Fibroblast of skin of right quadriceps (primary cell): ENCODE measurements at places on chromosomes 1 and 21.

DNA sequence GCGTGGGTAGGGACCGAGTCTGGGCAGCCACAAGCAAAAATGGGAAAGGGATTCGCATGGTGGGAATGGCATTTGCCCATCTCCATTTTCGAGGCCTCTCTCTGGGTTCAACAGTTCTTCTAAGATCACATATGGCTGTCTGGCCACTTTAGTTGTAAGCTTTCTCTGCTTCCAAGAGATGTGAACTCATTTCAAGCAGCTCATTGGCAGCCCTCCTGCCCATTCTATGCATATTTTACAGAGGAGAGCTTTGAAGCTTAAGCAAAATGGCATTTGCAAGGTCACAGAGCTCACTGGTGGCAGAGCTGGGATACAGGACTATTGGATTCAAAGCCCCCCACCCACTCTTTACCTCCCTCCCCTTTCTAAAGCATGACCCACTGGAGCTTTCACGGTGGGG is 93.7 kb downstream of the HHIPL2 start:
- DNase-seq, result peak; percentile 40

- peak; percentile 77 for DNase-seq
Observed at GRCh38 chr1:68202239-68202832, 30.0 kb downstream of the WLS start.

GRCh38 chr1:214753236-214753852 is 150.3 kb downstream of the CENPF start:
- no peak for DNase-seq

- DNase-seq, result no peak
Observed at GRCh38 chr1:42780176-42780575, 4.6 kb upstream of the TMEM269 start.

DNA sequence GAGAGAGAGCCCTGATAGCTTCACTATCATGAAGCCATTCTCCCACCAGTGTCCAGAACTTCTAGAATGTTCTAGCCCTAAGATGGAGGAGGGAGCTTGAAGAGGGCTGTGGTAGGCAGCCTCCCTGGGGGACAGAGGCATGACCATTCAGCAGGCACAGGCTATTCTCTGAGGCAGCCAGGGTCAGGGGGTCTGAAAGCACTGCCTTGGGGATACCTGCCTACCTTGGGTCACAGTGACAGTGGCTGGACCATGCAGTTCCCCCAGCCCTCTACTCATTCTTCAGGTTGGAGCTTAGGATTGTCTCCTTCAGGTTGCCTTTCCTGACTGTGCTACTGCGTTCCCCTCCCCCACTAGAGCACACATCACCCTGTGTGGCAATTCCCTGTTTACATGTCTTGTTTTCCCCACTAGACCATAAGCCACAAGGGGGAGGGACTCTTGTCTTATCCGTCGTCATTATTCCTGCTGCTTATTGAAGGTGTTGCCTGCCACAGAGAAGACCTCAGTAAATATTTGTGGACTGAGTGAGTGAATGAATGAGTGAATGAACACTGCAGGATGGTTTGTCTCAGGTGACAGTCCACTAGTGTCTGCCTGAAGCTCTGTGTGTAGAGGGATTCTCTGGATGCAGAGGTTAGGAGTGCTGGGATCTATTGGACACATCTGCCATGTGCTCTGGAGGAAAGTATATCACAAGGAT is 5.2 kb downstream of the ZDHHC18 start:
- DNase-seq, result no peak

DNA sequence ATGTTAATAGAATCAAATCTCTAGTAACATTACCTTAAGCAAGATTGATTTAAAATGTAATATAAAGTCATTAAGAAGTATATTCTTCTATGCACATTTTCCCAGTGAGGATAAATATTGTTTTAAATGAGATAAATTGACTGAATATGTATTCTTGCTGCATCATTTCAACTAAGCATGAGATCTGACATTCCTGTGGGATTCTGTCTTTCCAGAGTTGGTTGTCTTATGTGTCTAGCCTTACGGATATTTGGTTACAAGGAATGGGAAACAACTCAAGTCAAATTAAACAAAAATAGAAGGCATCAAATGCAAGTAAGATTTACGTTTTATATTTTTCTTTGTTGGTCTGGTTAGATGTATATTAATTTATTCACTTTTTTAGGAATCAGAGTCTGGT is 287.5 kb downstream of the PTGER3 start:
- DNase-seq, result peak; percentile 34

- peak; percentile 40 for DNase-seq
Observed at GRCh38 chr1:203619091-203619780, 7.4 kb upstream of the ATP2B4 start.

DNA sequence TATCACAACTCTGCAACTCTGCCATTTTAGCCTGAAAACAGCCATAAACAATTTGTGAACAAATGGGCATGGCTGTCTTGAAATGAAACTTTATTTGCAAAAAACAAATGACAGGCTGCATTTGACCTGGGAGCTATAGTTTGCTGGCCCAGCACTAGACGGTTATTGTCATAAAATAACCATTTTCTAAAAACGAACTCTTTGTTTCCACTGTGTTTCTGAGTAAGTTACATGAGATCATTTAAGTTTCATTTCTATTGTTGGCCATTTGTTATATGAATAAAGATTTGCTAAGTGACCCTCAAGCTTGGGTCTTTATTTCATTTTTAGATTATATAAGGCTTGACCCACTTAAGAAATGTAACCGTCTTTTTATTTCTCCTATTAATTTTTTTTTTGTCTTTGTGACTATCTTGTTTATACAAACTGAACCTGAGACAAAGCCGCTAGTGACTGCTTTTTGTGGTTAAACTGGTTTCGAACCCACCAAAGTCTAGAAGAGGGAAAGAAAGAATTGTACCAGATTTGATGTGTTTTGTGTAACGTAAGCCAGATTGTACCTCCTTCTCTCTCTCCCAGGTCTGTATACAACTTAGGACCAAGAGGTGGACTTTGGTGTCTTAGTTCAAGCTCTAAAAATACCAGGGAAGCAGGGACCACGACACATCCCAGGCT is 12.9 kb upstream of the KCNJ15 start:
- no peak for DNase-seq

GRCh38 chr1:27686223-27686990 is 14.4 kb upstream of the IFI6 start:
- DNase-seq, result no peak

GRCh38 chr1:38028671-38029070 is 16.1 kb downstream of the UTP11 start:
- no peak for DNase-seq

GRCh38 chr1:50976111-50976889 is 6.3 kb downstream of the CDKN2C start:
- DNase-seq, result no peak

DNA sequence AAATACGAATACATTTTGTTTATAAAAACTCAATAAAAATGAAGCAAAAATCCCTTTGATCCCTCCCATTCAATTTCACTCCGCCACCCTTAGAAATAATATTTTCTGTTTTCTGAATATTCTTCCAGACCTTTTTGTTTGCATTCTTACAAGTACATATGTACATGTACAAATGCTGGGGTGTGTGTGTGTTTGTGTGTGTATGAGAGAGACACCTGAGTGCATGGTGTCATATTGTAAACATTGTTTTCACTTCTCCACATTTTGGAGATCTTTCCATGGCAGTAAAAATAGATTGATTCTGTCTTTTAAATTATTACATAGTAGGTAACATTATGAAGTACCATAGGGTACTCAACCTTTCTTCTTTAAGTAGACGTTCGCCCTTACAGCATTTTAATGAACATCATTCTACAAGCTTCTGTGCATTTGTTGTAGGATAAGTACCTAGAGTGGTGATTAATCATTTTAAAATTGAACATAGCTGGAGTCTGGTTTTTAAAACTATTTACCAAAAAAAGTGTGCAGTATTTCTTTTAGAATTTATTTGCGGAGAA is 1.3 kb upstream of the MPC2 start:
- DNase-seq, result no peak

GRCh38 chr1:112445596-112445995 is 49.6 kb downstream of the CTTNBP2NL start:
- peak; percentile 46 for DNase-seq

GRCh38 chr1:58592522-58593134 is 15.6 kb upstream of the TACSTD2 start:
- peak; percentile 89 for DNase-seq

- DNase-seq, result no peak
Observed at GRCh38 chr1:169680377-169681019, 30.9 kb downstream of the SELL start.

DNA sequence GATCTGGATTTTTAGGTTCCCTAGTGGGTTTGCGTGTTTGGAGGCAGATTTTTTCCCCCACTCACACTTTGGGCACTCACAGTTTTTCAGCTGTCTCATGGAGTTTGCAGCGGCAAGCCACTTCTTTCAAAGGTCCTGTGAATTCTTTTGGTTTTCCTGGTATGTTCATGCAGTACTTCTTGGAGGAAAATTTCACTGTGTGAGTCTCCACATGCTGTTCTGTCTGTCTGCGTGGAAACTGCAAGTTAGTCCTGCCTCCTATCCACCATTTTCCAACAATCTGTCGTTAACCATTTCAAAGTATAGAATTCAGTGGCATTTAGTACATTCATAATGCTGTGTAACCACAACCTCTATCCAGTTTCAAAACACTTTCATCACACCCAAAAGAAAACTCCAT is 793 bp upstream of the FMO1 start:
- DNase-seq, result no peak

- DNase-seq, result no peak
Observed at GRCh38 chr1:117575586-117576225, 30.1 kb upstream of the TENT5C start.

GRCh38 chr1:28519946-28520725 is 14.3 kb downstream of the RCC1 start:
- no peak for DNase-seq

DNA sequence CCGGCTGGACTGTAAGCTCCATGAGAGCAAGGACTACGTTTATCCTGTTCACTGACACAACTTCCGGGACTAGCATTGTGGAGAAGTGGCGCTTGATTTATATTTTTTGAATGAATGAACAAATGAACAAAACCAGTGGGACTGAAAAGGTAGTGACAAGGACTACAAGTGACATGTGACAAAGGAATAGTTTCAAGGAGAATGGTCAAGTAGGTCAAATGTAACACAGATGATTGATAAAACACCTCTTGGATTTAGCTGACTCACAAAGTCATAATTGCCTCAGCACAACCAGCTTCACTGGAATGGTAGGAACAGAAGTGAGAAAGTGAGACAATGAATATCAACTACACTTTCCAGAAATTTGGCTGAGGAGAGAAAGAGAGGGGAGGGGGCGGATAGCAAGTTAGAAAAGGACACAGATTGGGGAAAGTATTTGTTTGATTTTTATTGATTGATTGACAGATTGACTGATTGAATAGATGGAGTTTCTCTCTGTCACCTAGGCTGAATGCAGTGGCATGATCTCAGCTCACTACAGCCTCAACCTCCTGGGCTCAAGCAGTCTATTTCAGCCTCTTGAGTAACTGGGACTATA is 14.2 kb downstream of the MTF1 start:
- DNase-seq, result no peak

DNA sequence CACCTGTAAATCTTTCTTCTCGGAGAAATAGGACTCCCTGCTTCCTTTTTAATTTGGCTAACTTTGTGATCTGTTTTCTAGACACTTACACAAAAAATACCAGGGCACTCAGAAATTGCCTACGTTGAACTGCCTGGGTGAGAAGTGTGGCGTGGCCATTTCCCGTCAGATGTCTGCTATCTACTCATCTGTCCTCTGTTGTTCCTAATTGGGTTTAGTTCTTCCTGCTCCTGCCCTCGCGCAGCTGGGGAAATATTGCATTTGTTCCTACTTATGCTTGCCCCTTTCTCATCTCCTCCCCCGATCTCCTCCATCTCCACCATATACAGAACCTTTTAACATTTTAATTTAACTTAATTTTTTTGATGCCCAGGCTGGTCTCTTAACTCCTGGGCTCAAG is 55.1 kb downstream of the CD58 start:
- DNase-seq, result no peak

DNA sequence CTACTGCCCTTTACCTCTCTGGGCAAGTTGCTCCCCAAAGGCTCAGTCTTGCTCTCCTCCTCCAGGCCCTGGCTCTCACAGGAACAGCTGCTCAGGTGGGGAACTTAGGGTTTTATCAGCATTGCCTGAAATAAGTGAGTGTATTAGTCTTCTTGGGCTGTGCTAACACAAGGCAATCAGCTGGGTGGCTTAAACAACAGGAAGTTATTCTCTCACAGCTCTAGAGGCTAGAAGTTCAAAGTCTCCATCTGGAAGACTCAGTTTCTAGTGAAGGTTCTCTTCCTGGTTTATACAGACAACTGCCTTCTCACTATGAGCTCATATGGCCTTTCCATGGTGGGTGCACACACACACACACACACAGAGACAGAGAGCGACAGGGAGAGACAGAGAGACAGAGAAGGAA is 2.8 kb upstream of the CD1C start:
- DNase-seq, result no peak

DNA sequence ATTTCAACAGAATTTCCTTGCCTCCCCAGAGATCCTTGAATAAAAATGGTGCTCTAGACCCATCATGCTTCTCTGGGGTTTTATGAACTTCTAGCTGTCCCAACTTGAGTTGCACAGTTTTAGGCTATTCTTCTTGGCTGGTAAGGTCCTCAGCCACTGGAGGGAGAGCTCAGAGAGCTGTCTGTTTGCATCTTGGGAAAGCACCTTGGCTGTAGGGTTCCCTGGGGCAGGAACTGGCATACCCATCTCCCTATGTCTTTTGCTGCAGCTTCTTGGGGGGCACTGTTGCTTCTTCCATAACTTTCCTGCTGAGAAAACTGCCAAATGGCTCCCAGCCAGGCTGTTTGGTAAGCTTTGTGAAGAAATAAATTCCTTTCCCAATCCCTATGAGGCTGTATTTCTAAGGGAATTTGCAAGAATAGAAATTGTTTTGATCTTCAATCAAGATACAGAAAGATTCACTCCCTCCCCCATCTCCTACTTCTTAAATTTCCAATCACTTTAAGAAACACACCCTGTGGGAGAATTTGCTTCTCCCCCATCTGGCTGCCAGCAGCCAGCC is 8.2 kb upstream of the FMOD start:
- DNase-seq, result peak; percentile 68

DNA sequence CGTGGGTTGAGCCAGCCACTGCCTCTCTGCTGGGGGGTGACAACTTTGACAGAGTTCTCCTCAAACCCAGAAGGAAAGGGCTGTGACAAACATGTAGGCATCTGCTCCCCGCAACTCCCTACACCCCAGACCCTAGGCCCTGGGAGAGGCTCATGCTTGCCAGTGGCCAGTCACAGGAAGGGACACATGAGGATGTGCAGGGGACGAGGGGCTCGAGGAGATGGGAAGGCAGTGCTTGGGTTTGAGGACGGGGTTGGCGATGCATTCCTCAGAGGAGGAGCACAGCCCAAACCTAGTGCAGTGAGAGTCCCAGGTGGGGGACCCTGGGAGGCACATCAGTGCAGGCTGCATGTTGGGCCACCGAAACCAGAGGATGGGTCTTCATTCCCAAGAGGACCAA is 62.1 kb downstream of the STUM start:
- no peak for DNase-seq

GRCh38 chr1:208184966-208185654 is 59.1 kb downstream of the PLXNA2 start:
- DNase-seq, result peak; percentile 84

DNA sequence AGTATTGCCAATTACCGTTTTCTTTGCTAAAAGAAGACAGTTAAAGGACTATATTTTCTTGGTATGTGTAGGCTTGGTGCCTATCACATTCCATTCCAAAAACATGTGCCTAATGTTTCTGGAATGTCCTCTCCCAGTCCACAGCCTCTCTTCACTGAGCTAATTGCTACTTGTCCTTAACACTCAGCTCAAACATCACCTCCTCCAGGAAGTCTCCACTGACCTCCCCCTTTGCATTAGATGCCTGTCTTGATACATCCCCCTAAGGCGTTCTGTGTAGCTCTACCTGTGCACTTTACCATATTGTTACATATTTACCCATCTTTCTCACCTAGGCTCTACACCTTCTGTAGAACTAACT is 195.6 kb upstream of the CAMK1G start:
- DNase-seq, result peak; percentile 76
